ENCODE measurements at places on chromosomes 3 and 15.

DNA sequence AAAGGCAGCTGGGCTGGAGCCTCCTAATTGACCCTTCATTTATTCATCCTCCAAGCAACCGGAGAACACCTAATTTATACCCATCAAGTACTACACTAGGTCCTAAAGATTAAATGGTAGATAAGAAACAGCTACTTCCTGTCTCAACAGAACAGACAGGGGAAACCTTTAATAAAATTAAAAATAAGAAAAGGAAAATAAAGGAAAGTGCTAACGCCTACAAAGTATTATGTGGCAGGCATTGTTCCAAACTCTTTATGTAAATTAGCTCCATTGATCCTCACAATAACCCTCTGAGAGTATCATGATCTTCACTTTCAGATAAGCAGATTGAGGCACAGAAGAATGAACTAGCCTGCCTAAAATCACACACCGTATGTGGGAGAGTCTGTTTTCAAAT lies 139.5 kb downstream of the CNTN6 start:
- no peak for DNase-seq

- DNase-seq, result peak; percentile 7
These were observed 489 bp downstream of the HDGFL3 start for GRCh38 chr15:83207009-83207659.

GRCh38 chr3:45491344-45491743 lies 103.0 kb downstream of the LARS2 start:
- peak; percentile 17 for DNase-seq

GRCh38 chr15:29066838-29067237 lies 181.1 kb downstream of the APBA2 start:
- no peak for DNase-seq

DNA sequence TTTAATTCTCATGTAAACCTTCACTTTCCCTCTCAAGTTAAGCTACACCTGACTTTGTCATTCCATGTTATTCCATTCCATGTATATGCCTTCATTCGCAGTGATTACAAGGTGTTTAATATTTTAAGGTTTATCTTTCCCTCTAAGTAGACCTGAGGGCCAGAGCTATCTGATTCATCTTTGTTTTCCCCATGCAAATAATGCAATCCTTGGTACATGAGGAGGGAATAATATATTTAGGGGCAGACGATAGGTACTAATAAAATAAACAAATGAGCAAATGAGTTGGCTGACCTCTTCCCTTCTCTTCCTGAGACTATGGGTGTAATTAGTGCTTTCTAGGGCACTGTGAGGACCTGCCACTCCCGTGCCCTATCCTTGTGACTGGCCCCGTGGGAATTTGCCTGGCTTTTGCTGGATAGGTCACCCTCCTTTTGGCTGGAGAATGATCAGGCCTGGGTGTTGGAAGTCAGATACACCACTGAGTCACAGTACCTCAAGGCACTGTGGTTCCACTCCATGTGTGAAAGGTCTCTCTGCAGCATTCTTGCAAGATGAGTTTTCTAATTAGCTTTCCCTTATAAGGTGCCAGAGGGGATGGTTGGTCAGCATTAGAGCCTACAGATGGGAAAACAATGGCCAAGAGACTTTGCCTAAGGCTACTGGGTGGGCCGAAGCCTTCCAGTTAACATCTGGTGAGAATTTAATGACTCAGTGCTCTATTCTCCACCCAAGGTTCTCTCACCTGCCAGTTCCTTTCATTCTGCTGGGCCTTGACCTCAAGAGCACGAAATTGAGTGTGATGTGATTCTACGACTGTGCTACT lies 183.2 kb downstream of the P3H2 start:
- DNase-seq, result no peak

- no peak for DNase-seq
These were observed 230.8 kb downstream of the FEZF2 start for GRCh38 chr3:62142331-62143085.

GRCh38 chr15:35557544-35557943 lies 11.6 kb upstream of the DPH6 start:
- no peak for DNase-seq

- DNase-seq, result no peak
These were observed 1036.6 kb downstream of the IGSF11 start for GRCh38 chr3:117998071-117998470.

DNA sequence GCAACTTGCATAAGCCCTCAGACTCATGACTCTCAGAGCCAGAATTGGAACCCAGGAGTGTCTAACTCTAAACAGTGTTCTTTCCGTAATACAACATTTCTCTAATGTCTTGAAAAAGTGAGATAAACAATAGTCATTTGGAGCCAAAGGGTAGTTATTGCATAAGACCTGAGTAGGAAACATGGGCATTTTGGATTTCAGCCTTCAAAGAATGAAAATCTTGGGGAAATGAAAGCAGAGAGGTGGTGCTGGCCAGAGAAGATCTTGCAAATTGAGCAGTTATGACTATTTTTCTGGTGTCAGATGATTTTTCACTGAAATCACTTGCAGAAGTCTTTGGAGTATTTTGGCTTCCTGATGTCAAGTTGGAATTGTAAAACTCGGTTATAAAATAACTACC lies 379.4 kb downstream of the DIPK2A start:
- no peak for DNase-seq

DNA sequence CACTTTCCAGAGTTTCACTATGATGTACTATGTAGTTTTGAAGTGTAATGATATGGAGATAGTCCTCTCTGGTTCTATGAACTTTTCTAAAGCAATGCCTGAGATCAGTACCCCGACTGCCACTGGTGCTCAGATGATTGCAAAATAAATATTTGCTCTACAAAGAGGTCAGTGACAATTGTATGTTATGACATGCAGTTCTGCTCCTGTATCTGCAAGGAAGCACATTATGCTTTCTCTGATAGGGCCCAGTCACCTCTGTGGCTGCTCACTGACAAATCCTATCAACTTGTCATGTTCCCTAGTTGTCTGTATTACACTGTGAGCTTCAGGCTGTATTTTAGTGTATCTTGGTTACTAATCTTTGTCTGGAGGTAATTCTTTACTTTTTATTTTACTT lies 362.6 kb downstream of the ROBO1 start:
- DNase-seq, result no peak

- no peak for DNase-seq
These were observed 15.8 kb downstream of the CLK3 start for GRCh38 chr15:74631408-74631807.

GRCh38 chr3:160331127-160331937 lies 67.7 kb downstream of the IFT80 start:
- DNase-seq, result no peak

DNA sequence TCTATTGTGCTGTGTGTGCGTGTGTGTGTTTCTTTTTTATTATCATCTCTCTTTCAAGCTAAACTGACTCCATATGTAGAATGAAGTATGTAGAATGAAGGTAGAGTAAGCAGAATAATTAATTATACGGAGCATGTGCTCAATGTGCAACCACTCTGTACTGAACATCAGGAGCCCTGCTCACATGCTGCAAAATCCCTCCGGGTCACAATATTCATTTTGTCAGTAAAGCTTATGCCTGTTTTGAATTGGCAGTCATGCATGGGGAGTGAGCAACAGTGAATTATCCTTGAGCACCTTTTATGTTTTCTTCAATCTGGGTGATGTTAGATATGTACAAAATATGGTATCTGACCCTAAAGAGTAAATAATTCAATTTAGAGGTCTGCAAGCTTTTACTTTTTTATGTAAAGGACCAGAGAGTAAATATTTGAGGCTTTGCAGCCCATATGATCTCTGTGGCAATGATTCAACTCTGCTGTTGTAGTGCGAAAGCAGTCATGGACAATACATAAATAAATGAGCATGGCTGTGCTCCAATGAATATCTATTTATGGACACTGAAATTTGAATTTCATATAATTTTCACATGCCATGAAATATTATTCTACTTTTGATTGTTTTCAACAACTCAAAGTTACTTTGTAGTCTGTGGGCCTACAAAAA lies 199.9 kb downstream of the VGLL3 start:
- DNase-seq, result no peak

GRCh38 chr15:39549912-39550311 lies 31.0 kb upstream of the THBS1 start:
- DNase-seq, result no peak

DNA sequence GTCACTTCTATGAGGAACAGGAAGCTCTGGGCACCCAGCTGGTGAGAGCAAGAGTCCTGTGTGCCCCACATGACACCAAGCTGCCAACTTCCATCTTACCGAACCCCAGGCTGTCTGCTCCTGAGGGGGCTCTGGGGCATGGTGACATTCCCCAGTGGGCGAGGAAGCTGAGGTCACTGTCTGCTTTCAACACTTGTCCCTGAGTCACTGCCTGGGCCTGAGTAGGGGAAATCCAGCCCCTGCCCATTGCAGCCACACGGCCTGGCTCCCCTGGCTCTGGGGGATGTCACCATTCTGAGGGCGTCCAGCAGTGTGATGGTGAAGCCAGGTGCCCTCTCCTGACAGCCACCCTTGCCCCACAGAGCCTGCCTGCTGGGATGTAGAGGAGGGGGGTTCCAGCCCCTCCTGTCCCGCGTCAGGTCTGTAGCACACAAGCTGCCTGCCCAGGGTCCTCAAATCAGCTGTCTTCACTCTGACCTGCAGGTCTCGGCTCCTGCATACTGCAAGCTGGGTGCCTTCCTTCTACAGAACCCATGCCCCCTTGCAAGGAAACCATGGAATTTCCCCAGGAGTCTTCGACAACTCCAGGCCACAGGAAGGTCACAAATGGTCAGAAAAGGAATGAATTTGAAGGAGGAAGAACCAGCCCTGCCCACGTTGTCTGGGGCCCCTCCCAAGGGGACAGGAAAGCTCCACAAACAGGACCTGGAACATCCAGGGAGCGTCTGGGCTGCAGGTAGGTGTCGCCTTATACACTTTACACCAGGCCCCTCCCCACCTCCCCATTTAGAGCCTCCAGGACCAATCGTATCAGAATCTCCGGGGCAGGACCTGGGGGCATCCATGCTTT lies 69.9 kb upstream of the GATM start:
- no peak for DNase-seq

- DNase-seq, result no peak
These were observed 184.5 kb downstream of the NR1D2 start for GRCh38 chr3:24129549-24129948.

GRCh38 chr3:12766541-12766940 lies 7.5 kb upstream of the TMEM40 start:
- DNase-seq, result no peak

Measured in stimulated activated CD8-positive, alpha-beta memory T cell treated with anti-CD3 and anti-CD28 coated beads, Interleukin-2, amount 100 ng/mL, for 48 hours (primary cell).